Caco-2 (cell line): ENCODE measurements at places on chromosomes 11 and 22. TPM values are rescaled to one million over a fixed set of nuclear protein-coding genes. Genes with fewer than 3 reads are reported as not detected.
A peak's percentile ranks its signal among the peaks of the same experiment; 100 is the strongest.

- no peak for DNase-seq
Observed at GRCh38 chr11:66002648-66003225, 434 bp downstream of the BANF1 start.

- DNase-seq: no peak
Observed at GRCh38 chr11:29184939-29185890, 831.6 kb downstream of the KCNA4 start.

DNA sequence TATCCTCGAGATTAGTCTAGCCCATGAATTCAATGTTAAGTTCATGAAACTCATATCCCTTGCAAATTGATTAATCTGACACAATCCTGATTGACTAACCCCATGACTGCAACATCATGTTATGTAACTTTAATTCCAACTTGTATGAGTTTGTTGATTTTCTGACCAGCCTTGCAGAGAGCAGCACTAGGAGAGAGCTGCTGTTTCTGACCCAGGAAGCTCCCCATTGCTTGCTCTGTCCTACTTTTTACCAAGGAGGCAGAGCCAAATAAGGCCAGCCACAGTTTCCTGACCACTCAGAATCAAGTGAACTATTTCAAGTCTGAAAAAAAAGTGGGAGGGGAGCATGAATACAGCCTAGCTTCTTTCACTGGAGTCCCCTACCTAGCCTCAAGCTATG lies 13.2 kb downstream of the MPZL3 start:
- DNase-seq: no peak

DNA sequence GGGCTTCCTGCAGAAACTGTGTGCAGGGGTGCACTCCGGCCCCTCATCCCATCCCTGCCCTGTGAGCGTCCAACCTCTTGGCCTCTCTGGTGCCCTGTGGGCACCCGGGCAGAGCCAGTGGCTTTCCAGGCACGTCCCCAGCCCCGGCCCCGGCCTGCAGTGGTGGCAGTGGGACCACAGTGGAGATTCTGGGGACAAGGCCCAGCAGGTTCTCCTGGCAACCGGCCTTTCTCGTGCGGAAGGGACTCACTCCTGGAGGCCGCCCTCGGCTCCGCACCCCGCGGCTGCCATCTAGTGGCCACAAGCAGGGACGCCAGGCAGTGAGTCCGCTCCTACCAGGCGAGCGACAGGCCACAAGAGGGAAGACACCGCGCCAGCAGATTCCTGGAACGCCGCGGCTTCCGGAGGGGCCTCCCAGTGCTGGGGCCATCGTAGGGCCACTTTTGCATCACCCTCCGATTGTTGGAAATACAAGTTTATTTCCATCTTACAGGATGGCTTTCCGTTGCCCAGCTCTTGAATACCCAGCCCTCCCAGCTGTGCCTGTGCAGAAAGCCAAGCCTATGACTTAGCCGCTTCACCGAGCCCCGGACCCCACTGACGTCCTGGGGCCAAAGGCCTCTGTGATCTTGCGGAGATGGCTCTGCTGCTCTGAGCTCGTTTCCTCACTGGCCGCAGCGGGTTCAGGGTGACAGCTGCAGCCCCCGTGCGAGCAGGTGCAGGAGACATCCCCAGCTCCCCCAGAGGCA lies 357.3 kb downstream of the CTTN start:
- DNase-seq: peak; percentile 81

GRCh38 chr11:12636871-12637410 lies 37.3 kb upstream of the TEAD1 start:
- DNase-seq: no peak

GRCh38 chr22:34116126-34116525 lies 195.8 kb upstream of the LARGE1 start:
- DNase-seq: no peak

DNA sequence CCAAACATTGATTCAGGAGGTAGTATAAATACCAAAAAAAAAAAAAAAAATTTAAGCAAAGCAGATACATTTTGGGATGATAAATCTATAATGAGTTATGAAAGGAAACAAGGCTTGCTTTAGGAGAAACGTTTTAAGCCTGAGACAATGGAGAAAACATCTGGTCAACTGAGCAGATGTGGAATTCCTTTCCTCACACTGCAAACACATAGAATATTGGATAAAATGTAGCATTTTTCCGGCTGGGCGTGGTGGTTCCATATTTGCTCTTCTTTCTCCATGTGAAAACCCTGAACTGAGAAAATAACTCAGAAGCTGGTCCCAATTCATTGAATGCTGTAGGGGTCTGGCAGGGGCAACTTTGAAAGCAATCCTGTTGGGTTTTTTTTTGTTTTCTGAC lies 33.9 kb downstream of the ENDOD1 start:
- DNase-seq: no peak

The KREMEN1 gene
- 28.7 and 29.7 TPM in 2 replicates for total RNA-seq

The PRR5L gene
- total RNA-seq: 0.12 TPM in 1 of 2 replicates, not detected in the other

- DNase-seq: peak; percentile 42
Observed at GRCh38 chr11:980438-981357, 55.0 kb downstream of the AP2A2 start.

GRCh38 chr11:83156996-83157593 lies at the start of gene PCF11:
Gene PCF11 (plus strand): TSS chr11:83157131. CDS start chr11:83157440, 309 bp downstream.
- no peak for DNase-seq

The NXF1 gene
- total RNA-seq: 77.5 and 77.6 TPM in 2 replicates

The RIBC2 gene
- 11.5 and 14.1 TPM in 2 replicates for total RNA-seq

GRCh38 chr11:36427079-36427478 lies 83.0 kb downstream of the TRAF6 start:
- DNase-seq: no peak

DNA sequence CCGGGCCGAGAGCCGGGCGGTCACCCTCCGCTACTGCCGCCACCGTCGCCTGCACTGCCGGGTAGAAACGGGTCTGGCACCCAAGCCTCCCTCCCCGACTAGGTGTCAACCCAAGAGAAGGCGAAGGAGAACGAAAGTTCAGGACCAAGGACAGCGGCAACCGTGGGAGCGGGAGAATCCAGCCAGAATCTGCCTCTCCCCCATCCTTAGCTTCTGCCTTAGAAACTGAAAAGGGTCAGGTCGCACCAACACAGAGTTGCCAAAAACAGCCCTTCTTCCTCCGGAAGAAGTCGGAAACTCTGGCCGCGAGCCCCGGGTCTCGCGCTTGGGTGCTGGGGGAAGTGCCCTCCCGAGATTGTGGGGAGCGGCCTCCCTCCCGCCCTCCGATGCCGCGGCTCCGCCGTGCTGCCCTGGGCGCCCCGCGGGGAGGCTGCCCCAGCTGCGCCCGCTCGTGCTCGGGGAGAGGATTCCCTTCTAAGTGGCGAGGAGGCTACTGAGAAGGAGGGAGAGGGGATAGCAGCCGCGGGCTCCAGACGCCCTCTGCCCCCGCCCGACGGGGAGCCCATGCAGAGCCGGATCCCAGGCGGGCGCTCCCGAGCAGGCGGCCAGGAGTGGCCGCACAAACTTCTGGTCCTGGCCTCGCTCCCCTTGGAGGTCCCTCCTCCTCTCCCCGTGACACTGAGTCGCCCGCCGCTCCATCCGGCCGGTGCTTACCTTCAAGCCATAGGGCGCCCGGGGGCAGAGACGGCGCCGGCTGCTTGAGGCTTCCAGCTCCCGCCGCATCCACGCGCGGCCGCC lies 637 bp downstream of the DRD2 start:
- DNase-seq: peak; percentile 99
